Lower lobe of right lung (tissue), 2 donors: ENCODE measurements at places on chromosomes 13 and 19. TPM values are rescaled to one million over a fixed set of nuclear protein-coding genes. Genes with fewer than 3 reads are reported as not detected.

MAP4K1 gene
- 11.4 TPM for total RNA-seq

COMMD6 gene
- total RNA-seq = 136 TPM

ZNF850 gene
- 3.3 TPM for total RNA-seq

PNPLA6 gene
- 289 TPM for total RNA-seq

CXCL17 gene
- total RNA-seq = 159 TPM

CD22 gene
- total RNA-seq = 19.1 TPM

CBLC gene
- total RNA-seq = 2.3 TPM

ATP7B gene
- total RNA-seq = 6.3 TPM

CCDC106 gene
- 11.6 TPM for total RNA-seq

SELENOV gene
- not detected for total RNA-seq

FGF22 gene
- total RNA-seq = 0.65 TPM

IGSF23 gene
- not detected for total RNA-seq

C19orf81 gene
- 5.2 TPM for total RNA-seq

NUCB1 gene
- total RNA-seq = 310 TPM

ZNF571 gene
- total RNA-seq = 4.8 TPM

ZNRF4 gene
- total RNA-seq = not detected

JAK3 gene
- total RNA-seq = 15.9 TPM

FFAR2 gene
- 4.7 TPM for total RNA-seq

AMER2 gene
- not detected for total RNA-seq

ERCC1 gene
- 41.6 TPM for total RNA-seq

IQCN gene
- 4.1 TPM for total RNA-seq

LYL1 gene
- 27.2 TPM for total RNA-seq

TUBA3C gene
- total RNA-seq = not detected

CD33 gene
- 32.0 TPM for total RNA-seq

PSMC4 gene
- total RNA-seq = 57.3 TPM

KCNJ14 gene
- 0.71 TPM for total RNA-seq

SERPINE3 gene
- not detected for total RNA-seq

ZNF547 gene
- 3.4 TPM for total RNA-seq

ZNF43 gene
- 14.8 TPM for total RNA-seq

KIR2DL4 gene
- 0.38 TPM for total RNA-seq

TYROBP gene
- total RNA-seq = 460 TPM

IFT88 gene
- 15.3 TPM for total RNA-seq

ADGRE1 gene
- 1.8 TPM for total RNA-seq

KLK15 gene
- total RNA-seq = not detected

TMEM190 gene
- total RNA-seq = 16.2 TPM

ZNF729 gene
- total RNA-seq = not detected

MAG gene
- not detected for total RNA-seq

ZNF91 gene
- 54.2 TPM for total RNA-seq

ZNF135 gene
- 3.6 TPM for total RNA-seq

SWSAP1 gene
- total RNA-seq = 3.6 TPM

KPTN gene
- total RNA-seq = 14.5 TPM

NOTCH3 gene
- 52.7 TPM for total RNA-seq

UGGT2 gene
- 18.0 TPM for total RNA-seq

ZSCAN22 gene
- 3.6 TPM for total RNA-seq

SCGB2B2 gene
- 1.5 TPM for total RNA-seq

KLK4 gene
- total RNA-seq = not detected

IPO5 gene
- total RNA-seq = 83.6 TPM

POU2F2 gene
- total RNA-seq = 6.1 TPM
